ENCODE measurements at places on chromosomes 2 and 18.

DNA sequence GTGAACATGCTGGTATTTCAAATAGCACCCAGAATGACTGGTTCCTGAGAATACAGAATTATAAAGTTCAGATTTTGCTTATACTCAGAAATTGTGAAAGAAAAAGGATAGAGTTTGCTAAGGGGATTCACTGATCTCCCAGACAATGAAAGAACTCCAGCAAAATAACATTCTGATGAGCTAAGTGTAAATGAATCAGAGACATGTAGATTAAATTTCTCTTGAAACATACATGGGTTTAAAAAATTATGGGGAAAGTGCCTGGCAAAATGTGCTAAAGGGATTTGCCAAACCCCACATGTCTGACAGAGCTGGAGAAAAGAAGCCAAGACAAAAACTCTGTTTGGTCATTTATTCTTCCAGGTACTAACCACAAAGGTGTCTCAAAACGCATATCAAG is 116.3 kb downstream of the FTCDNL1 start:
- no peak overlapping the region for H3K27ac ChIP-seq
- H3K36me3 ChIP-seq = no peaks in the 10 kb centered on the region
- H3K4me1 ChIP-seq = peaks cover under 1% of the 10 kb centered on the region

DNA sequence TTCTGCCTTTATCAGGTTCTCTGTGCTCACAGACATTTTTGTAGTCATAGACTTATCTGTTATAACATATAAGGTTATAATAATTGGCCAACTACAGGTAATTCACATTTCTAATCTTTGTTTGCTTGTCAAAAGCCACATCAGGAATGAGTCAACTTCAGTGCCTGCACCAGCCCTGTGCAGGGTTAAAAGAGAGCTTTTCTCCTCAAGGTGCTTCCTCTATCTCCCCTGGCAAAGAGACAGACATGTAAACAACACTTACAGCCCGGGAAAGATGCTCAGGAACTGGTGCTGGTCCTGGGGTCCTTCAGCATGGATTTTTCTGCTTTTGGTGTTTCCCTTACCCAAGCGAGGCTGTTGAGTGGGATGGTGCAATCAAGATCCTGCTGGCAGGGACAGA is 7.7 kb upstream of the EHD3 start:
- no peaks in the 10 kb centered on the region for H3K27me3 ChIP-seq
- H3K27ac ChIP-seq = no peak overlapping the region
- H3K36me3 ChIP-seq = no peaks in the 10 kb centered on the region
- peaks cover 38% of the 10 kb centered on the region for H3K4me1 ChIP-seq

GRCh38 chr2:12320991-12321641 is 395.6 kb upstream of the TRIB2 start:
- no peaks in the 10 kb centered on the region for H3K27me3 ChIP-seq
- no peak overlapping the region for H3K27ac ChIP-seq
- H3K4me3 ChIP-seq = no peak overlapping the region
- no peak for DNase-seq
- H3K36me3 ChIP-seq = no peaks in the 10 kb centered on the region

- peaks cover 42% of the 10 kb centered on the region for H3K27me3 ChIP-seq
- peak overlapping the region; percentile 66 for H3K4me3 ChIP-seq
- peaks cover 3% of the 10 kb centered on the region for H3K4me1 ChIP-seq
- H3K36me3 ChIP-seq = no peaks in the 10 kb centered on the region
Observed at GRCh38 chr2:176637486-176638166, 368.4 kb downstream of the MTX2 start.
